ENCODE measurements at places on chromosomes 5 and 9.

GRCh38 chr9:101579711-101580545 is 14.8 kb downstream of the PPP3R2 start:
- no peak for DNase-seq

GRCh38 chr9:86082870-86083269 is 16.5 kb downstream of the GOLM1 start:
- no peak for DNase-seq

DNA sequence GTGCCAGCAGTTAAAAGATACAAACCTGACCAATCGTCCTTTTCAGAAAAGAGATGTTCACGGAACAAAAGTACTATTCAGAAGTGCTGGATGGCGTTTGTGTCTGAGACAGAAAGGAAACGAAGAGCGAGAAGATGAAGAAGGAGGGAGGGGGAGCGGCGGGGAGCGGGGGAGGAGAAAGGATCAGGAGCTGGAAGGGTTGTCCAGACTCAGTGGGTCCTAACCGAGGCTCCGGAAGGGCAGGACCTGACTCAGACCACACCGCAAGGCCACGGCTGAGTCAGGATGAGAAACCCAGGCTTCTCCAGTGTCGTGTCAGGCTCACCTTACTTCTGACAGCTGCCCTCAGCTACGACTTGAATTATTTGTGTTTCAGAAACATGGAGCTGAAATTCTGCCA is 46.2 kb downstream of the PAX5 start:
- no peak for DNase-seq

- no peak for DNase-seq
Measured at GRCh38 chr9:75488719-75489110, 400.4 kb downstream of the OSTF1 start.

DNA sequence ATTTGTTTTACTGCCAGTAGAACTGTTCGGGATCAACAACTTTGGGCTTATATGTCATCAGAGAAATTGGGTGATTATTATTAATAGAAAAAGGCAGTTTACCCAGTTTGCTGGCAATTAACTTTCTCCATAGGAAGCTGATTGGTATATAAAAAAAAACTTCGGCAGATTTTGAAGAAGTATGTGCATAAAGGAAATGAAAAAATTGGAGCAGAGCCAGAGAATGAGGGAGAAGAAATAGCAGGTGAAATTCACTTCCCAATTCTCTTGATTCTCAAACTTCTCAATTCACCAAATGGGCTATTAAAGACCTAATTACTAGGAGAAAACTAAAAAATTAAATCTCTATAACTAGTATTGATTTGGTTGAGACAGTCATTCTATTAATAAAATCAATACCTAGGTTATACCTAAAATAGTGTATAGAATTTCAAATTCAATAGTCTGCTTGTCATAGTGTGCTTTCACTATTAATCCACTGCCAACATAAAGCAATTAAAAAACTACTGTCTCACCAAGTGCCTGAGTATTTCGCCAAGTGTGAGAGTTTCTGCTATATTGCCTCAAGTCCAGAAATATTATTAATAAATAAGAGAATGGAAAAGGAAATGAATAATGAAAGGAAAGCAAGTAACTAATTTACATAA is 47.5 kb downstream of the STX17 start:
- DNase-seq = no peak

DNA sequence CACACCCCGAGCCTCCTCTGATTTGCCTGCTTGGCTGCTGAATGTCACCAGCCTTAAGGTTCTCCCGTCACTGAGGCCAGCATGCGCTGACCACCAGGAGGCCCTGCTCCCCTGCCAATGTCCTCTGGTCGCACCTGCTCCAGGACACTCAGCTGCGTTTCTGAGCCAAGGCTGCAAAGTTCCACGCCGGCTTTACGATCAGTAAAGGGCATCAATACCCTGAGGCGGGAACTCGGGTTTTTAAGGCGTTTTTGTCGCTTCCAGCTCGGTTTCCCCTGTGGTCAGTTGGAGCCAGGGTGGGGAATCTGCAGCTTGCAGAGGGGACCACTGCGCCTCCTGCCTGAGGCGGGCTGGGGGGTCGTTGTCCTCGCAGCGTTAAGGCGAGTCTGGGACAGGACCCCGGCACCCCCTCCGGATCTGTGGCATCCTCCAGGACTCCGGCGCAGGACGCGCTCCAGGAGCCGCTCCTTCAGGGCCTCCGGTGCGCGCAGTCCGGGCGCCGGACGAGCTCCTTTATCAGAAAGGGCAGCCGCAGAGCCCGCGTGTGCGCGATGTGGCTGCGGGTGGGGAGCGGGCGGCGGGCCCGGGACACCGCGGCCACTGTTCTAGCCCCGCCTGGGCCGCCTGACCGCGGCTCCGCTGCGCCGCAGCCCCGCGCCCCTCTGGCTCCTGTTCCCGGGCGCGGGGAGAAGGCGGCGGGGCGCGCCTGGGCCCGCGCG is 24.1 kb upstream of the FLT4 start:
- DNase-seq = no peak

GRCh38 chr9:15524845-15525455 is 14.2 kb upstream of the PSIP1 start:
- no peak for DNase-seq

- peak; percentile 5 for DNase-seq
Measured at GRCh38 chr5:41843456-41844370, 26.5 kb downstream of the OXCT1 start.

- no peak for DNase-seq
Measured at GRCh38 chr9:98777618-98778017, 18.7 kb downstream of the ANKS6 start.

DNA sequence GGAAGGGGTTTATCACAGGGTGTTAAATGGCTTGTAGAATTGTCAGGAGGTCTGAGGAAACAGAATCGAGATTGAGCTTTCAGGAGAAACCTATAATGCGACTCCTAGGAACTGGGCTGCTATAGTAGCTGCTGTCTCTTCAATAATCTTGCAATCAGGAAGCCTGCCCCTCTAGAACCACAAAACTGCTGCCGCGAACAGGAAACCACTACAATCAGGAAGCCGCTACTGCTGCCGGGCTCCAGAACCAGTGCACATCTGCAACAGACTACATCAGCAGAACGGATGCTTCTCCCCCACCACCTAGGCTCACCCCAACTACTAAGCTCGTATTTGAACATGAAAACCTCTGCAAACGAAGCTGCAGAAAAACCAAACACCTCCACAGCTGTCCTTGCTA is 31.6 kb downstream of the TNFSF8 start:
- DNase-seq = peak; percentile 17

DNA sequence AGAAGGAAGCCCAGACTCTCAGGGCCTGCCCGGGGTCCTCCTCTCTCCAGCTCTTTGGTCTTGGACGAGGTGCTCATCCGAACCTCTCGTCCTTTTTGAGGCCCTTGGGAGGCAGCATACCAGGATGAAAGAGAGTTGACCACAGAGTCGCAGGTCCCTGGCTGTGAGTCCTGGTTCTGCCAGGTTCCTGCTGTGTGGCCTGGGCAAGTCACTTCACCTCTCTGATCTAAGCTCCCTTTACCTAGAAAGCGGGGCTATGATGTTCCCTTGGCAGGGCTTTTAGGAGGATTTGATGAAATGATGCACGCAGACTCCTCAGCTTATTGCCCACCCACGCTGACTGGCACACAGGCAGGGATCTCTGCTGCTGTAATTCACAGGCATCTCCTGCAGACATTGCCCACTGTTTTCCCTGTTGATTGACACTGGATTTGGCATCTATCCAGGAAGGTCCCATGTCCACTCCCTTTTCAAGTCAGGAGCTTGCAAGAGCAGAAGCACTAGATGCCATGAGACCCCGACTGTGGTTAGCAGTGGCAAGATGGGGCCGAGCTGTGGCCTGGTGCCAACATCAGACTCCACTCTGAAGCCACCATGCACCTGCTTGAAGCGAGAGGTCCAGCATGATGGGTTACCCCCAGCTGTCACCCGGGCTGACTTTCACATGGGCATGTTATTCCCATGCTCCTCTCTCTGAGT is 71.5 kb downstream of the MACROH2A1 start:
- DNase-seq = no peak
